Activated T-cell treated with anti-CD3 and anti-CD28 coated beads, Interleukin-2, amount 50 U/mL, for 1 hour (primary cell): ENCODE measurements at places on chromosomes 13 and 19.

GRCh38 chr19:48582168-48582567, 24.4 kb upstream of the SPACA4 start:
- no peak for DNase-seq

- DNase-seq: no peak
These were observed 30.6 kb downstream of the GSX1 start for GRCh38 chr13:27822873-27823311.

- DNase-seq: no peak
These were observed 2138.5 kb upstream of the PCDH20 start for GRCh38 chr13:63554157-63554556.

- no peak for DNase-seq
These were observed 8.0 kb upstream of the SMARCA4 start for GRCh38 chr19:10952809-10953208.

GRCh38 chr13:26007261-26008125, 44.3 kb downstream of the SHISA2 start:
- no peak for DNase-seq

GRCh38 chr13:112985803-112986408, 16.9 kb downstream of the MCF2L start:
- DNase-seq: no peak

GRCh38 chr13:60026286-60026685, 137.4 kb downstream of the DIAPH3 start:
- no peak for DNase-seq

DNA sequence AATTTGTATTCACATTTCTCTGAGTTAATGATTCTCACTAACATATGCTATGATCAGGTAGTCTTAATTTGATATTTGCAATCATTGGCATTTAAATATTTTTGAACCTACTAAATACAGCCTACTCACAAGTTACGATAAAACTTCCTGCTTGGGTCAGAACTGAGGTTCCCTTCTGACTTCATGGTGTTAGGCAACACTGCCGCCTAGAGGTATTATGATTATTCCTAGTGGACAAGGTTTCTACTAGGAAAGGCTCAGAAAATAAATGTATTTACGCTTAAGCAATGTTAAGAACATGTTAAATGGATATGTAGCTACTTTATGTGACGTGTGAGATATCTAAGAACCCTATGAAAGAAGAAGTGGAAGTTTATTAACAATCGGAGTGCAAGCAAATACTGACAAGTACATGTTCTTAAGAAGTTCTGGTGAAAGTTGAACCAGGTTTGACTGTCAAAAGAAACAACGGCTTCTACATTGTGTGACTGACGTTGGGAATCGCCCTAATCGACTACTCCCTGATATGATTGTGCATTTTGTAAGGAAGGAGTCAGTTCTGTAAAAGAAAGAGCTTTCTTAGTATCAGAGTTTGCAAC, 1395.8 kb downstream of the SLITRK5 start:
- DNase-seq: no peak

- no peak for DNase-seq
These were observed 42.2 kb downstream of the GATAD2A start for GRCh38 chr19:19447536-19448237.

DNA sequence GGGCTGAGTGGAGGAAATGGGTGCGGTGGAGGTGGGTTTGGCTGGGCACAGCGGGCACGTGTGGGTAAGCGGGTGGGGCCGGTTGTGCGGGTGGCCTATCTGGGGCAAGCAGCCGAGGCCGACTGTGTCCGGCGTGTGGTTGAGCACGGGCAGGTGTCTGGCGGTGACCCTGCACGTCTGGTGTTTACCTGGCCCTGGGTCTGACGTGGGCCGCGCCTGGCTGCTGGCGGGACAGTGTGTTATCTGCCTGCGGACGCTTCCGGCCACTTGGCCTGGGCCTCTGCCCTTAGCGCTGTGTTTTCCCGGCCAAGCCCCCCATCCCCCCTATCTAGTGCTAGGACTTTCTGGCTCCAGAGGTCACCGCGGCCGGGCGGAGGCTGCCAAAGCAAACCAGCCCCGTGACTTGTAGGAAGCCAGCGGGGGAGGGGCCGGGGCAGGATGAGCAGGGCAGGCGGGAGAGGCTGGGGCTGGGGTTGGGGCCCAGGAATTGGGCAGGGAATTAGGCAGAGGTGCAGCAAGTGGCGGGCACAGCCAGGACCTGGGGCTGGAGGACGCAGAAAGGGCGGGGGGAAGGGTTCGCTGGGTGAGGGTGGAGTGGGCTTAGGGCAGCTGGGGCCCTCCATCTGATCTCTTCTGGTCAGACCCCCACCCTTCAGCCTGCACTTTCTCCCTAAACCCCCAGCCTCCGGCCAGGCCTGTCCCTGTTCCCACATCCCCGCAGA, 534 bp upstream of the HPN start:
- no peak for DNase-seq

- no peak for DNase-seq
These were observed 114.6 kb downstream of the SOX1 start for GRCh38 chr13:112181336-112182067.

GRCh38 chr13:91148098-91148497, 199.4 kb upstream of the MIR17HG start:
- DNase-seq: no peak

DNA sequence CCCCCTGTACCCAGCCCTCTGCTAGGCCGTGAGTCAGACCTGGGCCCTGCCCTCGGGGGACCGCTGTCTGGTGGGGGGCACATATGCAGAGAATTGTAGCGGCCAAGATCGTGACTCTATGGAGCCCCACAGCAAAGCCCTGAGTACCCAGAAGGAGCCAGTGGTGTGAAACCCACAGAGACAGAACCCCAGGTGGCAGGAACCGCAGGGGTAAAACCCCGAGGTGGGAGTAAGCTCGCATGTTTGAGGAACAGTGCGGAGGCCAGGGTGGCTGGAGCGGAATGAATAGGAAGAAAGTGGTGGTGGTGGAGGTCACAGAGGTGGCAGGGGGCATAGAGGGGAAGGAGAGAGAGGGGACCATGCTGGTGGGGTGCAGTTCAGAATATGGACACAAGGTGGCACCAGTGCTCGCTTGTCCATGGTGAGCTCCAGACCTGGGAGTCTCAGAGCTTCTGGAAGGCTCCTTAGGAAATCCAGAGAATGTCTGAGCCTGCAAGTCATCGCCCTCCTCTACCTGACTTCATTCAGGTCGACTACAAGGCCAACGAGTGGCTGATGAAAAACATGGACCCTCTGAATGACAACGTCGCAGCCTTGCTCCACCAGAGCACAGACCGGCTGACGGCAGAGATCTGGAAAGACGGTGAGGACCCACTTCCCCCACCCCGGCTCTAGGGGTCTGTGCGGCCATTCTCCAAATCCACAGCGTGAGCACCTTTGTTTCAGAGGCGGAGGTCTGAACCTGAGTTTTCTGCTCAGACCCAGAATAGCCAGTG, 48.9 kb downstream of the MYH14 start:
- peak; percentile 36 for DNase-seq

- DNase-seq: no peak
These were observed 302.4 kb downstream of the DCT start for GRCh38 chr13:94177041-94177440.

GRCh38 chr19:6481541-6482342, at the start of gene DENND1C:
Gene DENND1C, minus strand, starts transcription at chr19:6481787. Its CDS starts 92 bp downstream, at chr19:6481695.
- peak; percentile 67 for DNase-seq

DNA sequence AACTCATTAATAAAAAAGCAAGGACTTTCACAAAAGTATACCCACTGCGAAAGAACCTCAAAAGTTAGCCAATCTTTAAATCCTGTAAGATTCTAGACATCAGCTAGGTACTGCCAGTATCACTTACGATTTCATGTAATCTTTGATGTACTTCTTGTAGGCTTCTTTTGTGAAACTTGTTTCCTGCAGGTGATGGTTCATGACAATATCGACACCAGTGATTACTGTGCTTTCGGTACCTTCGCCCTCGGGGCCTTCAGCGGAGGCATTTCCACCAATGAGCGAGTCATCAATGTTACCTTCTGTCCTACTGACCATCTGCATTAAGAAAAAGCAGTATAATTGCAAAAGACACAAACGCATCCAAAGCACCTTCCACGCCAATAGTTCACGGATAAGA, 1.1 kb downstream of the TPT1 start:
- no peak for DNase-seq
